ENCODE measurements at places on chromosomes 12 and 14.

DNA sequence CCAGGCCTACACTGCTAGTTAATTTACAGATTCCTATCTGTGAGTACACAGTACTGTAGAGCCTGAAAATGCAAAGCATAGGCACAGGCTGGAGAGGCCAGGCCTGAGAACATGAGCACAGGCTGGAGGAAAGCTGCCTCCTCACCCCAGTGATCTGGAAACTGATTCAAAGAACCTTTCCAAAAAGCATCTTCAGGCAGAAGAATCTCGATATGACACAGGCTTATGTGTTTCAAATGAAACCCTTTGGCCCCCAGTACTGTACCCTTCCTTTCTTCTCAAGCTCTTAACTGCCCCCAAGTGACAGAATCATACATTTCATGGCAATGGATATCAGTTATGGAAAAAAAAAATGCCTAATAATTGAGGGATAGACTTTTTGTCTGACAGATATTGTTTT lies 122.0 kb downstream of the KCNC2 start:
- no peak for DNase-seq

- peak; percentile 24 for DNase-seq
Observed at GRCh38 chr14:69625299-69626131, 14.1 kb downstream of the SUSD6 start.

DNA sequence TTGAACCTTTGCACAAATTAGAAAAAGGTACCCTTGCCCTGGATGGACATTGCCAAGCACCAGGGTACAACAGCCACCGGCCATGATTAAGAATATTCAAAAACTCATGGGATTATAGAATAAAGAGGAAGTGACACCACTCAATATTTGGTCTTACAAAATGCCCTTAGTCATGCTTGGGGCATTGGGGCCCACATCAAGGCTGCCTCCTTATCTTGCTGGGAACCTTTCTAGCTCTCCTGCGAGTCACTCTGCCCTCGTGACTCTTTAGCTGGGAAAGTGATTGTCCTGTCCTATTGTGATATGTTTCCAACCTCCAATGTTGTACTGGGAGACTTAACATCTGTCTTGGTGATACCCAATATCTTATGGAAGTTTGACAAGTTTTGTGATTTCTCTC lies 57.8 kb downstream of the GTF2A1 start:
- no peak for DNase-seq

- DNase-seq = peak; percentile 80
Observed at GRCh38 chr12:121786440-121786825, 7.1 kb downstream of the RHOF start.

DNA sequence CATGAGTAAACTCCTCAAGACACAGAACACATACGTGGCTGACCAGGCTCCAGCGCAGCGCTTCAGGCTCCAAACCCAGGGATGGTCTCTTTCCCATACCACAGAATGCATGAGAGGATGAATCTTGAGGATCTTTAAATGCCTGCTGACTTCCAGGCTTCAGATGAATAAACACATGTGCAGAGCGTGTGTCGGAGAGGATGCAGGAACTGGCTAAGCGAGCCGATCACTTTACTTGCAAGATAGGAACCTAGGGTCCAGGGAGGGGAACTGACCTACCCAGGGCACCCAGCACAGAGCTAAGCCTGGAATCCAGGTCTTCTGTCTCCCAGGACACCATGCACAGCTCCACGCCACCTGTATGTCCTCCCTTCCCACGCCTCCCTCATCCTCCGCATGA lies 209.8 kb downstream of the BCL11B start:
- no peak for DNase-seq

GRCh38 chr14:67480011-67480410 lies 8.5 kb downstream of the TMEM229B start:
- DNase-seq = no peak

DNA sequence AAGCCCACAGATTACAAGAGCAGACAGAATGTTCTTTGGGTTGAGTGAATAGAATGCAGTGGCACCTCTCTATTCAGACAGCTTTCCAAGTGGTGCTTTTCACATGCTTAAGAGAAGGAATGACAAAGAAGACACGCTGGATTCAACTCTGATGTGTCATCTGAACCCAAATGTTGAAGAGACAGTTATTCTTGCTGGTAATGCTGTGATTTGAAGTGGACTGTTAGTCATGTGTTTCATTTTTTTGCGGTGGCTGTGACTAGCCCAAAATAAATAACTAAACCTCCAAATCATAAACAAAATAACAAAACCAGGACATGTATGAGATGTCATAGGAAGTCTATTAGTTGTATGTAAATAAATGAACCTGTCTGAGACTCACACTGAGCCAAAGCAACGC lies 391.8 kb upstream of the PRICKLE1 start:
- DNase-seq = peak; percentile 27

DNA sequence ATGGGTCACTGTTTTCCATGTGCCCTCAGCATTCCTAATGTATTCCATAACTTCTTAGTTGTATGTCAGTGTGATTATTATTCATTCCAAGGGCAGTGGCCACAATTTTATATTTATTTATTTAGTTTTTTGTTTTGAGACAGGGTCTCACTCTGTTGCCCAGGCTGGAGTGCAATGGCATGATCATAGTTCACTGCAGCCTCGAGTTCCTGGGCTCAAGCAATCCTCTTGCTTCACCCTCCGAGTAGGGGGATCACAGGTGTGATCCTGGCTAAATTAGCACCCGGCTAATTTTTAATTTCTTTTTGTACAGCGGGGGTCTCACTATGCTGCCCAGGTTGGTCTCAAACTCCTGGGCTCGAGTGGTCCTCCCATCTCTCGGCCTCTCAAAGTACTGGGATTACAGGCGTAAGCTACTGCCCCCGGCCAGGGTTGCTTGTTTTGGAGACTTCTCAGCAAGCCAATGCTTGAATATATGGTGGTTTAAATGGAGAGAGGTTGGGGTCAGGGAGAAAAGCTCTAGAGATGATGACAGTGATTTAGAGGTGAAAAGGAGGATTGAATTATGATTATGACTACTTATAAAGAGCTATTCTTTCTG lies 7.6 kb downstream of the GPRC5A start:
- DNase-seq = no peak

DNA sequence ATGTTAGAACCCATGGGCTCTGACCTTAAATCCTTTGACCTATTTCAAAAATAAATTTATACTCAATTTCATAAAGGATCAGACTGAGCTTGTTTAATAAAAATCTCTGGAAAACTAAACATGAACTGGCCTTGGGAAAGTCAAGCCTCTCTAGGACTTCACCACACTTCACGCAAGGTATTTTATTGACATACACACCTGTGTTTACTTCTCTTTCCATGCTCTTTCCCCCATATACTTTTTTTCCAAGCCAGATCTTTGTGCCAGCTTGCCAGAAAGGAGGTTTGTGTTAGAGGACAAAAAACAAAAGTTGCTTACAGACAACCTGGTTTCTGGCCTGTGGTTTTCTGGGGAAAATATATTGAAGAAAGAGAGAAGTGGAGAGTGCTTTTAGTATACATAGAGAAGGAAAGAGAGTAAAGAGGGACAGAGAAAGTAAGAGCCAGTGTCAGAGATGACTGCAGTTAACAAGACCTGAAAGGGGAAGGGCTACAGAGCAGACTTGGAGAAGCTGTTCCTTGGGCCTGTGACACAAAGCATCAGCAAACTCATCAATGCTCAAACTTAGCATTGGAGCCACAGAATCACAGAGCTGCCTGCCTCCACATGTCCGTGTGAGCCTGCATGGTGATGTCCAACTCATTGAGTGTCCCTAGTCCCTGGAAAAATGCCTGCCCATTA lies 77.3 kb upstream of the TMTC2 start:
- DNase-seq = no peak

DNA sequence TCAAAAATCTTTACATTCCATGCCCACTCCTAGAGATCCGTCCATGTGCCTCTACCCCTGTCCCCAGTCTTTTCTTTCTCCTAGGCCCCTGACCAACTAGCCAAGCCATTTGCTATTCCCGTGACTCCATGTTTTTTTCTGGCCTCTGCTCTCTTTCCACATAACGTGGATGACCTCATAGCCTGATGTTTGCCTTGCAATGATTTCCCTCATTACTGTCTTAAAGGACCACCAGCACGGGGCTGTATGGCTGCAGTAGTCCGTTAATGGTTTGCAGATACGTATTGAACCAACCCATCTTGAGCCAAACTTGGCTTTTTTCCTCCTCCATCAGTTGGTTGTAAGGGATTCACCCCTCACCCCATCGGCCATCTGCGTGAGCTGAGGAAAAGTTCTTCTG lies 226.0 kb downstream of the PCNX1 start:
- DNase-seq = no peak

DNA sequence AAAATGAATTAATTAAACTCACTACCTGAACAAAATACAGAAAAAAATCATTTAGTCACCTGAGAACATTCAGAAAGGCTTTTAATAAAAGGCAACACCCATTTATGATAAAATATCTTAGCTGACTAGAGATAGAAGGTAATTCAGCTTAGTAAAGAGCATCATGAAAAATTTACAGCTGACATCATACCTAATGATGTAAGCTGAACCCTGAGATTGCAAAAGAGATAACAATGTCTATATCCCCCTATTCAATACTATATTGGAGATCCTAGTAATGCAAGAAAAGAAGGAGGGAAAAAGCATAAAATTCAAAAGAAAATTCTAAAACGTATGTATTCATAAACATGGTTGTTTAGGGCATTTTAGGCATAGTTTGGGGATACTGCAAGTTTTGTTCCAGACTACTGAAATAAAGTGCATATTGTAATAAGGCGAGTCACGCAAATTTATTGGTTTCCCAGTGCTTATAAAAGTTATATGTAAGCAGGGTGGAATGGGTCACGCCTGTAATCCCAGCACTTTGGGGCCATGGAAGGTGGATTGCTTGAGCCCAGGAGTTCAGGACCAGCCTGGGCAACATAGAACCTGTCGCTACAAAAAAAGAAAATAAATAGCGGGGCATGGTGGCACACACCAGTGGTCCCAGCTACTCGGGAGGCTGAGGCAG lies 292.0 kb downstream of the FBXL14 start:
- no peak for DNase-seq

GRCh38 chr12:38736821-38737220 lies 168.6 kb downstream of the CPNE8 start:
- no peak for DNase-seq

GRCh38 chr14:36522347-36522971 lies 2.4 kb upstream of the NKX2-1 start:
- DNase-seq = no peak

DNA sequence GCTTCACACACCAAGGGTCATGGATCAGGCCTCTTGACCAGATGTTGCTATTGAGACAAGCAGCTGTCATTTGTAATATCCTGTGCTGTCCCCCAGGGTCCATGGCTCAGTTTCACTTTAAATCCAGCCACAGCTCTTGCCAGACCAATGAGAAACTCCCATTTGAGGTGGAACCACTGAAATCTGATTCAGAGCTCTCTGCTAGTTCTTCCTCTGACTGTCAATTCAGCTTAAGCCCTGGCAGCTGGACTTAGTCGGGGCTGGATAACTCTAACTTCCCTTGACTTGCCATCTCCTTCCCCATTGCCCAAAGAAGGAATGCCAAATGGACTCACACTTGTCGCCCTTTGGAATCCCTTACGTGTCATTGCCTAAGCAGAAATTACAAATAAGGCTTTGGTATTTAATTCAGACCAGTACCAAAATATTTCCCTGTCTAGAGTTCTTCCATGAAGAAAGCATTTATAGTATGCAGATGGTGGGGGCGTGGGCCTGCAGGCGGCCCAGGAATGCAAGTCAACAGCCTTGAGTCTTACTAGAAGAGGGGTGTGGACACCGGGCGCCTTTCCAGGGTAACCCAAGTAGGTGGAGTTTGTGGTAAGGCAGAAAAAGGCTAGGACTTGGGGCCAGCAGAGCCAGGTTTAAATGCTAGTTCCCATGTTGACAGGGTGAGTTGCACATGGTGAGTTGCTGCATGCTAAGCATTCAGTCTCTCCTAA lies 96.9 kb upstream of the TMPO start:
- peak; percentile 96 for DNase-seq

DNA sequence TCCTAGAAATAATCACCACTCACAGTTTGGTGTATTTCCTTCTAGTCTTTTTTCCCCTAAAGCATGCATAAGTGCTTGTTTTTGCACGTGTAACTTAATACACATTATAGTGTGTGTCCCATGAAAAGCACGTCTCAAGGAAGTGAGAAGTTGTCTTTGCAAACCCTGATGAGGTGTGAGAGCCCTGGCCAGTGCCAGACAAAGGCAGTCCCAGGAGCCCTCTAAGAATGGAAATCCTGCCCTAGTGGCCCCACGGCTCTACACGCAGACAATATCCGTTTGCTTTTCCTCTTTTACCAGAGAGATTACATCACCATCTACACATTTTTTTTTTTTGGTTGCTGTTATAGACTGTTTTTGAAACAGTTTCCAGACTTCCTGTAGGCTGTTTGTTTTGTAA lies 85.5 kb upstream of the FZD10 start:
- no peak for DNase-seq

- no peak for DNase-seq
Observed at GRCh38 chr12:120041386-120042231, 52.6 kb downstream of the BICDL1 start.

Data from AG08395 (cell line).